Fibroblast of mammary gland (primary cell): ENCODE measurements at places on chromosomes 11 and 22.

DNA sequence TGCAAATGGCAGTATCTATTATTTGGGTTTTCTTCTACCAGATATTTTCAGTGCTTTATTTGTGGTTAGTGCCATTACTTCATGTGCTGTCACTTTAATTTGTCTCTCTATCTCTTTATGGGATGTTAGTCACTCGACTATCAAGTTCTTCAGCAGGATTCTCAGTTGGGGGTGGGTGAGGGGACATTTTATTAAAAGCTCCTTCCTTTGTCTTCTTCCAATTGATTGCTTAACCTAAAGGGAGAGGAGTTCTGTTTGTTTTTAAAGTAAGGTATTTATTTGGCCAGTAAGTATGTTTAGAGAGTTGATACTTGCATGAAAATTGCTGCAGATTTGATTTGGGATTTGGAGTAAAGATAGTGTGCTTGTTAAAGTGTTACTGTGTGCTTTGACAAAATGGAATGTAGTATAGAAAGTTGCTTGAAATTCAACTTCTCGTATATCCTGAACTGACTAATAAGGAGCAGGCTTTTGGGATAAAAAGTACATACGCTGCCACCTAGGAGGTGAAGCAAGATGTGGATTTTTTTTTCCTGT is 10.3 kb downstream of the YAP1 start:
- peak; percentile 40 for DNase-seq

GRCh38 chr22:43743131-43743530 is 69.0 kb downstream of the EFCAB6 start:
- DNase-seq, result no peak

DNA sequence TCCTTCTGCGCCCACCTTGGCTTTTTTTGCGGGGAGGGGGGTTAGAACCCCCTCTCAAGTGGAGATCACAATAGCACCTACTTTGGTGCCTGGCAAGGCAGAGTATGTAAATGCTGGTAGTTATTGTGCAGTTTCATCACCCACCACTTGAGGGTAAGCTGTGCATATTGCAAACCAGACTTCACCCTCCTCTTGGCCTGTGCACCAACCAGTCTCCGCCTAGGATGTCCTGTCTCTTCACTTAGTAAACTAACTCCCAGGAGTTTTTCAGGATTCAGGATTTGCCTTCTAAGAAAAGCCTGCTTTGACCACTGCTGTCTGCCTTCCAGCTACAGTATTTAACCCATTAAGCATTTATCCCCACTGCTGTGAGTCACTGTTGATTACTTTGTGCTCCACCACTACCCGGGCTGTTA is 2.0 kb upstream of the UBXN1 start:
- peak; percentile 95 for DNase-seq

GRCh38 chr11:107157146-107157808 is 139.0 kb upstream of the GUCY1A2 start:
- no peak for DNase-seq

- no peak for DNase-seq
Measured at GRCh38 chr11:34181856-34182405, 76.5 kb downstream of the NAT10 start.

GRCh38 chr11:116727990-116728389 is 44.8 kb downstream of the BUD13 start:
- DNase-seq, result no peak
